Ecto neural progenitor cell (in vitro differentiated cells): ENCODE measurements at places on chromosomes 11 and 22.

DNA sequence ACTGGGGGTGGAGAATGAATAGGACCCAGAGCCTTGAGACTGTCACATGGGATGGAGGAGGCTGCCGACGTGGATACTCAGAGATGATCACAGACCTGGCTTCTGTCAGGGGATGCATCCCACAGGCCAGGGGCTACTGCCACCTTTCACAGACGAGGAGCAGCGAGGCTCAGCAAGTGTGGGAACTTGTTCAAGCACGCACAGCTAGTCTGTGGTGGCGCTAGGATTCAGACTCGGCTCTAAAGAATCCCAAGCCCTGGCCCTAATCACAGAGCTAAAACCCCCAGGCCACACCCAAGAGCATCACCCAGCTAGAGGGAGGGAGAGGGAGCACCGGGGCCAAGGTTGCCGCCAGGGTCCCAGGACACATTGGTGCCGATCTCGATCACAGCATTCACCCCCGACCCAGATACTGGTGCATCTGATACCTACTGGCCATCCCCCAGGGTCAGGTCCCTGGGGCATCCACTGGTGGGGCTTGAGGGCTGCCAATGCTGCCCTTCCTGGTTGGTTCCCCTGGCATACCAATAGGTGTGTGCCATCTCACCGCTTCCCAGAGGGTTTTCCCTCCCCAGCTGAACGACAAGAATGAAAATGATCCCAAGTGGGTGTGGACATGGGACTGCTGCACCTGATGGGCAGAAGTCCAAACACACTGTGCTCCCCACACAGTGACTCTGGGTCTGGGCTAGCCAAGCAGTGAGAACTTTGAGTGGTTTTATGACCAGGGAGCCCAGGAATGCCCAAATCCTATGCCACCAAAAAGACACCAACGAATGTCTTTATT, 6.2 kb downstream of the CHST1 start:
- DNase-seq = no peak

- no peak for DNase-seq
Observed at GRCh38 chr22:29772170-29772641, 5.0 kb downstream of the UQCR10 start.

- DNase-seq = peak; percentile 43
Observed at GRCh38 chr22:23064381-23065068, 5.8 kb upstream of the GNAZ start.

DNA sequence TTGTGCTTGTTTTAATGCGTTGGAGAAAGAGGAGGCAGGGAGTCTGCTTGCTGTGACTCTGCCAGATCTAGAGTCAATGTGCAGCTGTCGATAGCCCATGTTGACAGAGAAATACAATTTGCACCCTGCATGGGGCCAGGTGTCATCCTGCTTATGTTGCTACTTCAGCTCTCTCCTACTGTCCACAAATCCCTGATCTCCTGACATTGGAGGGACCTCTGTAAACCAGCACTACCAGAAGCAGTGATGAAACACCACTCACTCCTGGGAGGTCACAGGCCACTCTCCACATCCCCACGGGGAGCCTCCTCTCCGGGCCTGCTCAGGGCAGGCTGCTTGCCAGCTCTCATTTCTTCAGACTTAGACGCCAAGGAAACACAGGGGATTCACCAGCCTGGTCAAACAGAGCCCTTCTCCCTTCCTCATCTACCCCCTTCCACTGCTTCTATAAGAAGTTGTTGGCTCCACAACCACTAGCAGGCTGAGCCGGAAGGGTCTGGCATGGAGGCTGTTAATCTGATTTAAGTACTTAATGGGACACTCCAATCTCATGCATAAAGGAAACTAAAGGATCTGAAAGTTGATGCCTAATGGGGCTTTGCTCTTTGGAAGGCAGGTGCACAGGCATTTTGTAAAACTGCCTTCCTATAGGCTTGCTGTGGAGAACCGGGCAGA, 29.9 kb upstream of the CSNK2A3 start:
- DNase-seq = peak; percentile 46

DNA sequence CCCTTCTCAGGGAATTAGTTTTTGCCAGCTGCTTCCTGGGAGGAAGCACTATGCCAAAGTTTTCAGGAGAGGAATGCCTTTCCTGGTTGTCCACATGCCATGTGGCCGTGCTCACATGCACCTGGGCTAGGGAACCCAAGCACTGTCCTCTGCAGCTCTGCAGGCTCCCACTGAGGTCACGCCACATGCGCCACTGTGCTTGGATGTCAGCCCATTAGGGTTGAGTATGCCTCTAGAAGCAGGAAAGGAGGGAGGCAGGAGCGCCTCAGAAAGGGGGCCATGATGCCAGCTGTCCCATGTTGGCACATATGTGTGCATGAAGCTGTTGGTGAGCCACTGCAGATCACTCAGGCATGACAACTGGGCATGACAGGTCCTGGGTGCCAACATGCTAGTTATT, 81.6 kb upstream of the SUSD2 start:
- no peak for DNase-seq

DNA sequence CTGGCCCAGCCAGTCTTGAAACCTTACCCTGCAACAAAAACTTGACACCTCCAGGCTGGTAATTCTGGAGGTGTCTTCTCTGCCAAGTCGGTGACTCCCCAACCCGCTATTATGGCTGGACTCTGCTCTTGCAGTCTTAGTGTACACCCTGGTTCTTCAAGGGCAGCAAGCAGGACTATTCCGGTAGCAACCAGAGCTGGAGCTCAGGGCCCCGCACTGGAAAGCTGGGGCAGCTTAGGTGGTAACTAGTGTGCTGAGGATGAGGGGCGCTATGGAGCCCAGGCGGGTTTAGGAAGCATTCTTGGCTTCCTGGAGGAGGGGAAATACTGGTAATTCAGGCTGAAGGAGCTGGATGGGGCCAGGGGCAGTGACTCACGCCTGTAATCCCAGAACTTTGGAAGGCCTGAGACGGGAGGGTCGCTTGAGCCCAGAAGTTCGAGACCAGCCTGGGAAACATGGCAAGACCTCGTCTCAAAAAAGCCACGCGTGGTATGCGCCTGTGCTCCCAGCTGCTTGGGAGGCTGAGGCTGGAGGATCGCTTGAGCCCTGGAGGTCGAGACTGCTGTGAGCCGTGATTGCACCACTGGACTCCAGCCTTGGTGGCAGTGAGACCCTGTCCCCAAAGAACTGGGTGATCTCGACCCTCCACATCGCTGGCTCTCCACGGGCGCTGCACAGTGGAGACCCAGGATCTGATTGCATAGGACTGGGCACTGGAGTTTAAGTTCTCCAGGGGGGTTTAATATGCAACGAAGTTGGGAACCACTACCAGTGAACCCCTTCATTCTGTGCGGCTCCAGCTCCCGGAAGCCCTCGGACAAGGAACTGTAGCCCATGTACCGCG, 10.6 kb upstream of the AIFM3 start:
- peak; percentile 68 for DNase-seq

GRCh38 chr22:27296091-27296675, 505.4 kb downstream of the MN1 start:
- DNase-seq = no peak

DNA sequence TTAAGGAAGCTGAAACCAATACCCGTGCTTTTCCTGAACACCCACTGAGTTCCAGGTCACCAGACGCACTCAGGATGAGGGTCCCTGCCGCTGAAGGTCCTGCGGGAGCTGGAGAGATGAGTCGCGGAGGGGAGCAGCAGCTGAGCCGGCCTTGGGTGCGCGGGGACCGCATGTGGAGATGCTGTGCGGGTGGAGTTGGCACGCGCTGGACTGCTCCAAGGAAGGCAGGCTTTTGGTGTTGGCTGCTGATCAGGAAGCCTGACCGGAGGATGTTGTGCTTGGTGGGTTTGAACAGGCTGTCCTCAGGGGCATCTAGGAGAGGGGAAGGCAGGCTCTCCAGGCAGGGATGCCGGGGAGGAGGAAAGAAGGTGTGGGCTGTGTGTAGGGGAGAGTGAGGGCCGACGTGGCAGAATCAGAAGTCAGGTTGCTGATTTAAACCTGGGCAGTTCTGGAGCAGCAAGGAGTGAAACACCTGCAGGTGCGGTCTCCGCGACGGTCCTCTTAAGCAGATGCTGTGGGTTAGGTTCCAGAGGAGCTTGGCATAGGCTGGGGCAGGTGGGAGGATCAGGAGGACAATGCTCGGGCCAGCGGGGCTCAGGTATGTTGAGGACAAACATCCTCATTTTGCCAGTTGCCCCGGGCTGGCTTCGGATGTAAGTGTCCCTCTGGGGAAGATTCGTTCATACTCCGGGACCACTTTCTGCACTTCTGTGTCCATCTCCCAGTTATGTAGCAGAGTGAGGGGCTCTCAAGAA, 197.5 kb upstream of the B3GAT1 start:
- peak; percentile 41 for DNase-seq

DNA sequence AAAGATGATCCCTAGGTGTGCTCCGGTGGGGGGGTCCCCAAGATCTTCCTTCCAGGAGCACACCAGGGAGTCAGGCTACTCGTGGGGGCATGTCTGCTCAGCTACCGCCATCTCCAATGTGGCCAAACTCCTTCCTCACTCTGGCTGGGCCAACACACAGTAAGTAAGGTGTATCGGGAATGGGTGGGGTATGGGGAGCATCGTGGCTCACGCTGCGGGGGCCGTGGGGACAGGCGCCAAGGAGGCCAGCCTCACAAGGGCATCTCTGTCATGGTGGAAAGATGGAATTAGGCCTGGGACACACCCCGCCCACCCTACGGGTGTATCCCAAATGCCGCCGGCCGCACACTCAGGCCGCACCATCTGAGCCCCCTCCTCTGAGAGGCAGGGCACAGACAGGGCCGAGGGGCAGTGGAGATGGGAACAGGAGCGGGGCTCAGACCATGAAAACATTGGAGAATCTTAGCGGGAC, 8.3 kb downstream of the IGF2 start:
- DNase-seq = no peak

DNA sequence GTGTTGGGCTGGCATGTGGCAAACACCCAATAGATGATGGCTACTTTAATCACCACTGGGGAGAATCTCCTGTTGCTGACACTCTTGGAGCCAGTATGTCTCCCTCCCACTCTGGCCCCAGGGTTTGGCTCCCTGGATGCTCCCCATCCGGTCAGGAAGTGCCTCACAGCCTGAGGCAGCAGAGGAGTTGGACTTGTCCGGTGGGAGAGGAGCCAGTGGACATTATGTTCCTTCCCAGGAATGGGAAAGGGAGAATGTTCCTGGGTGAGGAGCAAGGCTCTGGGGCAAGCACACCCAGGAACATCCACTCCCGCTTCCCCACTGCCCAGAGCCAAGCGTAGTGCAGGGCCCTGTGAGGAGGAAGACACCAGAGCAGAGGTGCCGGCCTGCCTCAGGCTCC, 84.6 kb upstream of the NAV2 start:
- no peak for DNase-seq

- DNase-seq = no peak
Observed at GRCh38 chr11:88292171-88292843, 45.2 kb downstream of the CTSC start.

GRCh38 chr22:42283278-42284201, 13.1 kb upstream of the TCF20 start:
- peak; percentile 85 for DNase-seq

GRCh38 chr11:112794331-112794846, 166.8 kb upstream of the NCAM1 start:
- DNase-seq = no peak

DNA sequence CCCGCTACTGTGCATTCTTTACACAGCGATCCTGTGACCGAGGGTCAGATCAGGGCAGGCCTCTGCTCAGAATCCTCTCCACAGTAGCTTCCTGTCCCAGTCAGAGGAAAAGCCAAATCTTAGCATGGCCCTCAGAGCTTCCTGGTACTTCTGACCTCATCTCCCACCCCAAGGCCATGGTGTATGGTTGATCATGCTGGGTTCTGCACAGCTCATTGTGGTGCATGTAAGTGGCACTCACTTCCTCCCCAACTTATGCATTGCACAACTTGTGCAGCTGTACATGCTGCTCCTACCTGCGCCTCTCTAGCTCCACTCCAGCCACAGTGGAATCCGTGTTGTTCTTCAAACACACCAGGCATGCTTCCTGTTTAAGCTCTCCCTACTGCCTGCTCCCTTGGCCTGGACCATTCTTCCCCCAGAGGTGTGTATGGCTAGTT, 20.3 kb downstream of the BMAL1 start:
- DNase-seq = no peak

DNA sequence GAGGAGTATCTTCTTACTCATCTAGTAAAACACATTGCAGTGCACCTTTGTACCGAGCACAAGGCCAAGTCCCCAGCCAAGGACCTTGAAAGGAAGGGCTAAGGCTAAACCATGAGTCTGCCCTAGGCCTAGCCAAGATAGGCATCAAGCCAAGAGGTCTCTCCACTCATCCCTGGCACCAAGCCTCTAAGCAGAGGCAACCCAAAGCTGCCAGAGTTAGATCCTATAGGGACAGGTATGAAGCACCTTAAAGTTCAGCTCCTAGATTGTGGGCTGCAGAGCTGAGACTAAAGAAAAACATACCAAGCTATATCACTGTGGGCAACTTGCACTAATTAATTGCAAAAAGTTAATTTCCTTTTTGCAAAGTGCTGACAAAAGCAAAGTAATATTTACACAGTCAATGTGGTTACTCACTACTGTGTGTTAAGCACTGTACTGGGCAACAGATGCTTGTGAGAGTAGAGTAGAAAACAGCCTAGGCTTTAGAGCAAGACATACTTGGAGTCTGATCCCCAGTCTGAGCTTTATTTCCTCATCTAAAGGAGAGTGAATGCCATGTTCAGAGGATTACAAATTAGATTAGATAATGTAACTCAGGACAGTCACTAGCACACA, 7.2 kb downstream of the COA4 start:
- DNase-seq = no peak
